ENCODE measurements at places on chromosomes 7 and 10.

- no peak for DNase-seq
Observed at GRCh38 chr7:87564296-87564963, 36.3 kb downstream of the ABCB1 start.

DNA sequence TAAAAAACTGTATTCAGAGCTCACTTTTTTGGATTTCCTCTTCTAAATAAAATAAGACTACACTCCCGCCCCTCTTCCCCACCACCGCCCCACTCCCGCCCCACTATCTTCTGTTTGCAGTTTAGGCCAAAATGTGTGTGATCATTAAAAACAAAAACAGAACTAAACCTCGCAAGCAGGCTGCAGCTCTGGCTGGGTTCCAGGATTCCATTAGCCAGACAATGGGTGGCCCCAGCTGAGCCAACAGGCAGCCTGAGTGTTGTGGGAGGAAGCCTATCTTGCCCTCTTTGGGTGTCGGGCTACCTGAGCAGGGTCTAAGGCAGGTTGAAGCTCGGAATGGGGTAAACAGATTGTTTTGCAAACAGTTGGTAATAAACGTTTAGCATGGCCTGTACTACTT, 41.7 kb downstream of the ARL4A start:
- DNase-seq, result no peak

DNA sequence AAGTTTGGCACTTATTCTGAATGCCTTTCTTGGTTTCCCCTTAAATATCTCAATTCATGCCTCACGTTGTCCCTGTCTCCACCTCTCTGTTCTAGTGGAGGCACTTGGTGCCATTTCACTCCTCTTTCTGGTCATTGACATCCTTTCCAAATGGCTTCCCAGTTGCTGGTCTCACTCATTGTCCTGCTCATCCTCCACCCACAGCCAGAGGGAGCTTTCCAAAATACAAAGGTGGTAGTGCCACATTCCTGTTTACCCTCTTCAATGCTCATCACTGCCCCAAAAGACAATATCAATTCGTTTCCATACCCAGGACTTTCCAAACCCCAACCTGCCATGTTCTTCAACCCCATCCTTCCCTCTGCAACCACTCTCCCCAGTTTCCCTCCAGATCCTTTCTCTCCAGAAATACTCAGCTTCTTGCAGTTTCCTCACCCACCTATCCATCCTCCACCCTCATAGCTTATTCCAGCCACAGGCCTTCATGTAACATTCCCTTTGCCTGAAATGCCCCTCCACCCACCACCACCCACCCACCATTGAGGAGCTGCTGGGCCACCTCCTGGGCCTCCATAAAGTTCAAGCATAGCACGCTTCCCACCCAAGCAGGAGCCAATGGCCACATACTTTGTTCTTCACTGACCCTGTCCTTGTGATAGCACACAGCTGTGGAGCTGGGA, 63.1 kb upstream of the ADRB1 start:
- DNase-seq, result no peak

DNA sequence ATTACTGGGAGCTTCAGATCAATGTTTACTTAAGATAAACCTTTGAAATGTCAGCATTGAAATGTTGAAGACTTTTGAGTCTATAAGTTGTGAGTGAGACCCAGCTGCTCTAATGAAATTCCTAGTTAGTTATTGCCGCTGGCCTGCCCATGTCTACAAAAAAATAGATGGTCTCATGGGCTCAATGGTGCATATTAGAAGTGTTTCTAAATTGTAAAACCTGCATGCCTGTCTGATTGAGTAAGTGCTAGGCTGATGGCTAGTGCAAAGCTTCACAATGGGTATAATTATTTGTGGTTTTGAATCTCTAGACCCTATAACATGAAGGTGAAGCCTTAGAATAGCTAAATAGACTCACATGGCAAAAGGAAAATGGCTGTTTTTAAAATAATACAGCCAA, 234.5 kb downstream of the SORCS3 start:
- no peak for DNase-seq

- no peak for DNase-seq
Observed at GRCh38 chr10:128875030-128875744, 591.9 kb upstream of the MGMT start.

DNA sequence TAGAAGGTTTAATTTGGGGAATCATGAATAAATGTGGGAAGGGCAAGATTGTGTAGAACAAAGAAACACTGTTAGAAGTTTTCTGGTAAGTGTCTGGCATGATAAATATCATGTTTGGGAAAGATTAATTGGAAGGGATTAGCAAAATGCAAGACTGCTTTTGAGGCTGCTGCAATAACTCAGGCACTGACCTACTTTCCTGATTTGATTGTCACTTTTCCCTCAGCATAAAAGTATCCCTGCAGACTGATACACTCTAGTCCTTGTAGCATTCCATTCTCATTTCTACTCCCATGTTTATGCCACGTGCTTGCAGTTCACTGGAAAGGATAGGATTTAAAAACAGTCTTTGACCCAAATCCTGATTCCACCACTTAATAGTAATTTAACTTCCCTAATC, 303.3 kb upstream of the SEMA3A start:
- DNase-seq, result no peak

- DNase-seq, result no peak
Observed at GRCh38 chr10:71187600-71187999, 24.8 kb upstream of the UNC5B start.

- DNase-seq, result no peak
Observed at GRCh38 chr10:12534824-12535223, 185.5 kb downstream of the CAMK1D start.

- DNase-seq, result no peak
Observed at GRCh38 chr7:87886875-87887274, 10.6 kb downstream of the DBF4 start.

GRCh38 chr10:33478089-33478674, 143.7 kb upstream of the NRP1 start:
- no peak for DNase-seq

DNA sequence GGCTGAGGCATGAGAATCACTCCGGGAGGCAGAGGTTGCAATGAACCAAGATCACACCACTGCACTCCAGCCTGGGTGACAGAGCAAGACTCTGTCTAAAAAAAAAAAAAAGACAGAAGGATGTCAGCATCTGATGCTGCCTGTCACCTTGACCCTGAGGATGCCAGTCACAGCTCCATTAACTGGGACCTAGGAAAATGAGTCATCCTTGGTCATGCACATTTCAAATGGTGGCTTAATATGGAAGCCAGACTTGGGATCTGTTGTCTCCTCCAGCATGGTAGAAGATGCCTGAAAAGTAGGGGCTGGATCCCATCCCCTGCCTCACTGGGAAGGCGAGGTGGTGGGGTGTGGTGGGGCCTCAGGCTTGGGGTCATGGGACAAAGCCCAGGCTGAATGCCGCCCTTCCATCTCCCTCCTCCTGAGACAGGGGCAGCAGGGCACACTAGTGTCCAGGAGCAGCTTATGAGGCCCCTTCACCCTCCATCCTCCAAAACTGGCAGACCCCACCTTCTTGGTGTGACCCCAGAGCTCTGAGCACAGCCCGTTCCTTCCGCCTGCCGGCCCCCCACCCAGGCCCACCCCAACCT, 1.3 kb downstream of the NOS3 start:
- DNase-seq, result no peak

- no peak for DNase-seq
Observed at GRCh38 chr7:49911909-49912308, 138.5 kb downstream of the VWC2 start.

DNA sequence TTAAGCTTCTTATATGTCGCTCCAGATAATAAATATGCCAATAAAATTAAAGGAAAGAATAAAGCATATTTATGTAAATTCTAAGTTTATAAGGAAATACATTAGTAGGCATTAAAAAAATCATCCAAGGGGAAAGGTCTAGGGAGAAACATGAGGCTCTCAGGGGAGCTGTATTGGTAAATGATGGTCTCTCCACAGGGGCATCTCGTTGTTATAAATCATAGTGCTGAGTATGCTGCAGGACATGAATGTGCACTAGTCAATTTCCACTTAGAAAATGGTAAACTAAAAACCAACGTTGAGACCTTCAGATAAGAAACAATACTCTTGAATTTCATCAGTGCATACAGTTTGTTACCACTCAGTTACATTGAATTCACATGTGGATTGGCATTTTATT, 194.0 kb upstream of the AHR start:
- DNase-seq, result no peak

- DNase-seq, result no peak
Observed at GRCh38 chr7:42198296-42198695, 38.7 kb downstream of the GLI3 start.

DNA sequence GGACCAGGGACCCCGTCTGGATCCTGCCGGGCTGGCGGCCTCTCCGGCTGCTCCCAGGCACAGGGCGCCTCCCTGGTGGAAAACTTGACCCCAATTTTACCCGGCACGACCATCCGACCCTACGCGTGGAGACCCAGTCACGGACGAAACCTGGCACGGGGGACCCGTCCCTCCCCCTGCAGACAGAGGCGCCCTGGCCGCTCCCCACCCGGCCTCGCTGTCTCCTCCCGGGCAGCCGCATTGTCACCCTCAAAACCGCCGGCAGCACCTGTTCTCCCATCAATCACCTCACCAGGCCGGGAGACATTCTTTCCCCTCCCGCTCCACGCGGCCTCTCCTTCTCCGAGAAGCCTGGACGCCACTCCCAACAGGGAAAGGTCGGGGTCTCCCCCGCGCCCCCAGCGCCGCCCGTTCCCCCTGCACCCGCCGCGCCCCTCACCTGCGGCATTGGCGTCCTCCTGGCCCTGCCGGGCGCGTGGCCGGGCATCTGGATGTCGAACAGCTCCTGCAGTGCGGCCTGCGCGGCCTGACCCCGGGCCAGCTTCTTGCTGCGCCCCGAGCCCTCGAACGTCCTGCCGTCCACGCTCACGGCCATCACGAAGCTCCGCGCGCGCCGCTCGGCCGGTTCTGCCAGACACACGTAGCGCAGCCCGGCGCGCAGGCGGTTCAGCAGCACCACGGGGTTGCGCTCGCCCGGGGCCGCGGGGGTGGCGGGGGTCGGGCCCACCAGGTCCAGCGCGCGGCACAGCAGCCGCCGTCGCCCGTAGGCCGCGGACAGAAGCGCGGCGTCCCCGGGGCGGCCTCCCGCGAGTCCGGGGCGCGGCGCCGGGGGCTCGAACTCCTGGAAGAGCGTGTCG, 306.6 kb downstream of the WDR37 start:
- DNase-seq, result no peak

GRCh38 chr7:102061354-102061945, 225.2 kb upstream of the SH2B2 start:
- no peak for DNase-seq

GRCh38 chr10:47287365-47287802, 12.6 kb upstream of the GDF10 start:
- DNase-seq, result no peak

- DNase-seq, result peak; percentile 1
Observed at GRCh38 chr7:117212969-117213877, 109.6 kb downstream of the WNT2 start.

- DNase-seq, result no peak
Observed at GRCh38 chr7:138607216-138608126, 93.7 kb downstream of the SVOPL start.

GRCh38 chr7:20438248-20438647, 107.5 kb downstream of the ITGB8 start:
- no peak for DNase-seq

- DNase-seq, result no peak
Observed at GRCh38 chr7:27699751-27700150, 37.1 kb upstream of the HIBADH start.

GRCh38 chr7:142602183-142602582, 147.1 kb upstream of the PRSS1 start:
- DNase-seq, result no peak

- no peak for DNase-seq
Observed at GRCh38 chr7:30080818-30081217, 52.6 kb downstream of the PLEKHA8 start.

DNA sequence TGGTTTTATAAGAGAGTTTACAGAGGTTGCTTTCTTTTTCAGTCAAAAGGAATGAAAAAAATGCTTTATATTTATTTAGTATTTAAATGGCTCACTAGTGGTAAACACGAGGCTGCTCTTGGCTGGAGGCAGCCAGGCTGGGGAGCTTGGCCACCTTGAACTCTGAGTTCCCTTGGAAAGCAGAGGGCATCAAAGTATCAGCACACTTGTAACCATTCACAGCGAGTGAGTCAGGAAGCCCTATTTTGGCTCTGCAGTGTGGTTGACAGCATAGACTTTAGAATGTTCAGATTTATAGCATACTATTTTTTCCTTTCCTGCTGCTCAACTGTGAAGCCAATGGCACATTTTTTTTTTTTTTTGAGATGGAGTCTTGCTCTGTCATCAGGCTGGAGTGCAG, 51.6 kb downstream of the CYCS start:
- no peak for DNase-seq

GRCh38 chr10:6476989-6477388, 103.1 kb downstream of the PRKCQ start:
- DNase-seq, result no peak

DNA sequence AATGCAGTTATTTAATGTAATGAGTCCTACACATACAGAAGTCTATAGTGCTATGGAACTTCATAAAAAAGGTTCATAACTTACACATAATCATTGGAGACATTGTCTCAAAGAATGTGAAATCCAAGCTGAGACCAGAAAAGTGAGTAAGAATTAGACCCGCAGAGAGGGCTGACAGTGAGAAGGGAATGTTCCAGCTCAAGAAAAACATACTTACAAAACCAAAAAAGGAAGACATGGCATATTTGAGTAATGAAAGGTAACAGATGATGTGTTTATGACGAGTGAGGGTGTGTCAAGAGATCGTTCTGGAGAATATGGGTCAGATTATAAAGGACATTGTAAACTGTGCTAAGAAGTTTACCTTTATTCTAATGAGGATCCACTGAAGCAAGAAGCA, 566.5 kb downstream of the ATRNL1 start:
- DNase-seq, result no peak

- no peak for DNase-seq
Observed at GRCh38 chr7:24370541-24370940, 86.6 kb downstream of the NPY start.

- DNase-seq, result no peak
Observed at GRCh38 chr10:3978761-3979160, 193.8 kb upstream of the KLF6 start.

GRCh38 chr7:151008511-151009323, 15.6 kb downstream of the ATG9B start:
- DNase-seq, result peak; percentile 65

DNA sequence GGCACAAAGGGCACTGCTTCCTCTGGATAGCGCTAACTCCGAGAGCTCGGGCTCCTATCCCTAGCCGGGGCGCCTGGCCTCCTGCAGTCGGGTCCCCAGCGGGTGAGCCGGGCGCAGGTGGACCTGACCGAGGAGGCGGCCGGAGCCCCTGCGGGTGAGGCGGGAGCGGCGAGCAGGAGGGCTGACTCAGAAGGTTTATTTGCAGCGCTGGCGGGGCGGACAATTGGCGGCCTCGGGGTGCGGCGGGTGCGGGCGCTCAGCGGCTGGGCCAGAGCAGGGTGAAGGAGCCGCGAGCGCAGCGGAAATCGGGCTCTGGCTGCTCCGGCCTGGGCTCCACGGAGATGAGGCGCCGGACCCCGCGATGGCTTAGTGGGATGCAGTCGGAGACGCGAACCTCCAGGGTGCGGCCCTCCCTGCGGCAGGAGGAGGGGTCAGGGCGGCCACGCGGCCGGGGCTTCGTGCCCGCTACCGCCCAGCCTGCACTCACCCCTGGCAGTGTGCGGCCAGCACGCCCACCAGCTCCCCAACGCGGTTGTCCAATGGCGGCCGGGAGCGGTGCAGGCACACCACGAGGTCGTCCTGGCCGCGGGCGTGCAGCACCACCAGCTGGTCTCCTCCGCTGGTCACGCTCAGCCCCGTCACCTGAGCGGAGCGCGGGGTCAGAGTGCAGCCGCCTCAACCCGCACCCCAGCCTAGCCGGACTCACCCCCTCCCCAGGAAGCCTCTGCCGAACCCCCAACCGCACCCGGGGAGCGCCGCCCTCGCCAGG, 16.1 kb downstream of the MYO1G start:
- DNase-seq, result no peak
